ENCODE measurements at places on chromosomes 2 and 18.
A peak's percentile ranks its signal among the peaks of the same experiment; 100 is the strongest.

DNA sequence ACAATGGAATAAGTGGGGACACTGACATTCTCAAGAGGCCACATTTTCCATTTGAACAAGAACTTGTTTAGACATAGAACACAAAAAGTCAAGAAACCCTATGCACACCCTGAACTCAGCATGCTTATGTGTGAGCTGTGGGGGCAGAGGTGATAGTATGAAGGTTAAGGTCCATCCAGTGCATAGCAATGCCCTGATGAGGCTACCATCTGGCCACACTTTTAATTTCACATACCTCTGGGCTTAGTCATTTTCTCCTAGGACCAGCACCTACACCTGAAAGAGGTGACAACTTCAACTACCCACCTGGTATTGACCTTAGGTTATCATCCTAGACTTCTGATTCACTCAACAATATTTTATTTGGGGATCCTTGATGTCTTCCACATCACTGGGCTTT lies 139.8 kb downstream of the PIK3C3 start:
- DNase-seq = no peak

DNA sequence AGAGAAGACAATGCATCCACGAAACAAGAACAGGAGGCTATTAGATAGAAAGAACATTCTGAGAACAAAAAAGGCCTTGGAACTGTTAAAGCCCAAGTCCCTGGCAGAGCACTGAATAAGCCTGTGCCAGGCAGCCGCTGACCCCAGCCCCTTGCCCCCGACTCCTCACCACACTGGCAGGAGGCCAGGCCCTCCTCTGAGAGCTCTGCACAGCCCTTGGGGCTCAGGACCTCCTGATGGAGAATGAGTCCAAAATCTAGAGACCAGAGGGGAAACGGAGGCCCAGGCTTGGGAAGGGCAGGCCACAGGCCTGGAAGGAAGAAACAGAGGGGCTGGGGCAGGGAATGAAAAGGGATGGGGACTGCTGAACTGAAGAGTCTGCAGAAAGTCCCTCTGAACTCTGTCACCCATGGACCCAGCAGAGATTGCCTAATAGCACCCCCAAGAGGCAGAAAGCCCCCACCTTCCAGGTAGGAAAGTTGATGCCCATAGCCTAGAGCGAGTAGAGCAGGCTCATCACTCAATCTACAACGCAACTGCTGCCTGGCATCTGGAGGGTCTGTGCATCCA lies 18.3 kb upstream of the TNS1 start:
- no peak for DNase-seq

DNA sequence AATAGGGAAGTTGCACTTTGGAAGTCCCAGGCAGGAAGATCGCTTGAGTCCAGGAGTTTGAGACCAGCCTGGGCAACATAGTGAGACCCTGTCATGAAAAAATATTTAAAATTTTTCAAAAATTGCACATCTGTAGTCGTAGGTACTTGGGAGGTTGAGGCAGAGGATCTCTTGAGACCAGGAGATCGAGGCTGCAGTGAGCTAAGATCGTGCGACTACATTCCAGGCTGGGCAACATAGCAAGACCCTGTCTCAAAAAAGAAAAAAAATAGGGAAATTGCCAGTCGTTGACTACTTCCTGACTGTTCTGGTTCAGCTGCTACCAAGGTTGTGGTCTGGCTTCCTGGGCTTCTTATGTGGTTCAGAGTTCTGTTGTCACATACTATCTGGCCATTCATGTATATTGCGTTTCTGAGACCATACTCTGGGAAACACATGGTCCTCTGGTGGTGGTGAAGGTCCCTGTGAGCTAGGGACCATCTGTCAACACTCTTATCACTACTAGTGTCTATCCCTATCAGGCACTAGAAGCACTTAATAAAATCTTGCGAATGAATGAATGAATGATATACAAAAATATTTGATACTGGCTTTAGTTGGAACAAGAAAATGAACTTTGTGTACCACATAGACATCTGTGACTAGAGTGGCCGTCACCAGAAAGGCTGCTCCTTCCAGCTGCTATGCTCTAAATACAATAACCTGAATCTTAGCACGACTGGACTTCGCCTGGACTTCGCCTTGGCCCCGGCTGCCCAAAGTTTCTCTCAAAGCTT lies 861 bp upstream of the KLHL23 start:
- peak; percentile 80 for DNase-seq

DNA sequence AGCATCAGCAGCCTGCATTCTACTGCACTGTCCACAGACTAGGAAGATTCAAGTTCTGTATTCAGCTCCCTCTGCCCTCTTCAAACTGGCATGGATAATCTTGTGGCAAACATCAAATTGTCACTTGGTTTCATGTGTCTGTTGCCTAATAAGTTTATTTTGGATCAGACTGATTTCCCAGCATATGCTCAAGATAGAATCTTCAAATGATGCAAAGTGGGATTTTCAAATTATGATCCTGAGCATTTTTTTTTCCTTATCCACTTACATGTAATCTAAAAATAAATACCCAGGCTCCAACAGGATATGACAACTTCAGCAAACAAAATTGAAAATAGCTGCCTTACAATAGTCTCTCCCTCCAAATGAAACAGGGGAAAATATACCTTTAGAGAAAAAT lies 160.9 kb upstream of the VRK2 start:
- no peak for DNase-seq

- DNase-seq = peak; percentile 87
Measured at GRCh38 chr2:159147690-159148089, 138.8 kb downstream of the WDSUB1 start.

DNA sequence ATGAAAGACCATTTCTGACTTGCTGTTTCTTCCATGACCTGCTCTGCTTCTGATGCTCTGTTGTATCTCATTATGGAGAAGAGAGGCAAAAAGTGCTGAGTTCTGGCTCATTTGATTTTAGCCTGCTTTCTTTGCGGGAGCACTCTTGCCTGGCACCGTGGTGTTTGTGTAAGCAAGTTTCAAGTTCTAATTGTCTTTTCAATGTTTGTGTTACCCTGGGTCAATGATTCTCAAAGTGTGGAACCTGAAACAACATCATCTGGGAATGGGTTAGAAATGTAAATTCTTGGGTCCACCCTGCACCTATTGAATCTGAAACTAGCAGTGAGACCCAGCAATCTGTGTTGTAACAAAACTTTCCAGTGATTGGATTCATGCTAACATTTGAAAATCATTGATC lies 85.5 kb upstream of the STON1 start:
- DNase-seq = no peak

Measured in common myeloid progenitor, CD34-positive (primary cell).